Aortic smooth muscle cell (primary cell): ENCODE measurements at places on chromosomes 5 and 9. TPM values are rescaled to one million over a fixed set of nuclear protein-coding genes. Genes with fewer than 3 reads are reported as not detected.

The ASPN gene
- 1.7 and 19.8 TPM in 2 replicates for total RNA-seq

The LMNB1 gene
- 35.3 and 46.4 TPM in 2 replicates for total RNA-seq

The FCN1 gene
- not detected in 2 replicates for total RNA-seq

The PRLR gene
- under 0.01 and 0.26 TPM in 2 replicates for total RNA-seq

The F2R gene
- total RNA-seq = 130 and 145 TPM in 2 replicates

The ALDH1A1 gene
- total RNA-seq = 46.2 and 87.7 TPM in 2 replicates

The PCDHA7 gene
- total RNA-seq = 0.13 and 0.37 TPM in 2 replicates

The TLX3 gene
- not detected in 2 replicates for total RNA-seq

The ZDHHC11B gene
- 0.26 TPM in 1 of 2 replicates, not detected in the other for total RNA-seq
